CD4-positive, alpha-beta memory T cell (primary cell): ENCODE measurements at places on chromosomes 2 and 18.

GRCh38 chr2:156322686-156323231, 9.8 kb downstream of the NR4A2 start:
- DNase-seq: peak; percentile 3

GRCh38 chr2:119026890-119027289, 84.9 kb downstream of the MARCO start:
- DNase-seq: no peak

DNA sequence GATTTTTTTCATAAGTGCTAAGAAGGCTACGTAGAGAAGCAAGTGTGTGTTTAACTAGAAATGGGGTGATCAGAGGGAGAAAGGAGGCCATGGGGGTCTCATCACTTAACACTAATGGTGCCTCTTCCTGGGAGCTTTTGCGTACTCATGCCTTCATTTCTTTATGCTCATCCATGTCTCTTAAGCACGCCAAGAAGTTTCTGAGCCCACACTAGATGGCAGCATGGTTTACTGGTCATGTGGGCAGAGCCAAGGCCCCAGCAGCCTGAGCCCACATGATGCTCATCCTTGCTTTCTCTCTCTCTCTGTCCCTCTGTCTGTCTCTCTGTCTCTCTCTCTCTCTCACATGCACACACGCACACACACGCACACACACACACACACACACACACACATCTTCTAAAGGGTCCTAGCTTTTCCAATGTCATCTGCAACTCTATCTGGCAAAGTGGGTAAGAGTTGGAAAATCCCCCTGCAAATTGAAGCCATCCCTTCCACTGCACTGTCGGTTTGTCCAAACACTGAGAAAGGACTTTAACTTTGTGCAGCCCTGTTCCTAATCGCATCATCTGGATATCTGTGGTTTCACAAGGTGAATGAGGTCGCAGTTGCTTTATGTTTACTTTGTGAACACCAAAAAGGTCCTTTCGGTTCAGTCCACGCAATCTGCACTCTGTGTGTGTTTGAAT, 137.1 kb upstream of the CCDC68 start:
- no peak for DNase-seq

DNA sequence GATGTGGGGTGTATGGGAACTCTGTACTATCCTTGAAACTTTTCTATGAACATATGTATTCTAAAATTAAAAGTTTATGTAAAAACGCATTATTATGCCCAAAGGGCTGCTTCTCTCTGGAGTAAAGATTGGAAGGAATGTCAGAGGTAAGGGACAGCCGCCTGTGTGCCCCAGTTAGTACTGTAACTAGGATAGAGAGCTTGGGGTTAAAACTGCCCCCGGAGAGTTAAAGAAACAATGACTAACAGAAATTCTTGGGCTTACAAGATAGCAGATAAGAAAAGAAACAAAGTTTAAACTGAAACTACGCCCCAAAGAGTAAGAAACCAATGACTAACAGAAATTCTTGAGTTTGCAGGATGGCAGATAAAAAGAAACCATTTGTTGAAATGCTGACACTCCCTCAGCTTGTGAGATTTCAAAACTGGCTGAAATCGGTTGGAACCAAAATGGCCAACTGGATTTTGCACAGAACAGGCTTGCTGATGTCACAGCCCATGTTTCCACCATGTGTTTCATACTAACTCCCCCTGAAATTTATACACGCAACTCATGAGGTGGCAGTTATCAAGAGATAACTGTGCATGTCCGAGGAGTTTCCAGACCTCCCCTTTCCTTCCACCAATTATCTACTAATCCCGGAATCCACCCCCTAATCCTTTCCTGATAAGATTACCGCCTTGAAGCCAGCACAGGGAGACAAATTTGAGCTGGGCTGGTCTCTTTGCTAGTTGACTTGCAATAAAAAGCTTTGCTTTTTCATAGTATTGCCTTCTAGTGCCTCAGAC, 8.7 kb upstream of the TXNDC2 start:
- DNase-seq: no peak

GRCh38 chr2:128584296-128584890, 265.7 kb upstream of the HS6ST1 start:
- DNase-seq: no peak

- DNase-seq: no peak
Measured at GRCh38 chr2:112255875-112256274, 1.0 kb upstream of the ZC3H8 start.

- DNase-seq: no peak
Measured at GRCh38 chr2:20621366-20622295, 29.3 kb downstream of the HS1BP3 start.
